ENCODE measurements at places on chromosomes 3 and 15.

DNA sequence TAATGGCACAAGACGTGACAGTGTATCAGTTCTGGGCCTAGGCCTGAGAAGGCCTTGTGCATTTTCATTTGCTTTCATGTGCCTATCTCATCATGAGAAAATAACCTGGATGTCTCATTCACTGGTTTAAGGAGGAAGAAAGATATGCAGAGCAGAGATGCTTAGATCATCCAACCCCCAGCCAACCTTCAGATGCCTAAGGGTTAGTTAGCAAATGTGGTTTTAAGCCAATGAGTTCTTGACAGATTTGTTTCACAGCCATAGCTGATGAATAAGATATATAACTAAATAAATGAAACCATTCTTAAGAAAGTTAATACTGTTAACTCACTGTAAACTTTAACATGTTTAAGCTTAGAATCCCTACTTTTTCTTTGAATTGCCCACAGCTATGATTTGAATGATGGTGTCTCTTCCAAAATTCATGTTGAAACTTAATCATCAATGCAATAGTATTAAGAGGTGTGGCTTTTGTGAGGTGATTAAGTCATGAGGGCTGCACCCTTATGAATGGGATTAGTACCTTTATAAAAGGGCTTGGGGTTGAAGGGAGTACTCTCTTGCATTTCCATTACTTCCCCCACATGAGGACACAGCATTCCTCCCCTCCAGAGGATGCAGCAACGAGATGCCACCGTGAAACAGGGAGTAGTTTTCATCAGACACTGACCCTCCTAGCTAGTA lies 324.6 kb upstream of the TBC1D5 start:
- DNase-seq = no peak

- no peak for DNase-seq
Observed at GRCh38 chr3:63874769-63875168, 11.1 kb downstream of the ATXN7 start.

GRCh38 chr3:14472471-14473351 lies 67.4 kb downstream of the GRIP2 start:
- no peak for DNase-seq

DNA sequence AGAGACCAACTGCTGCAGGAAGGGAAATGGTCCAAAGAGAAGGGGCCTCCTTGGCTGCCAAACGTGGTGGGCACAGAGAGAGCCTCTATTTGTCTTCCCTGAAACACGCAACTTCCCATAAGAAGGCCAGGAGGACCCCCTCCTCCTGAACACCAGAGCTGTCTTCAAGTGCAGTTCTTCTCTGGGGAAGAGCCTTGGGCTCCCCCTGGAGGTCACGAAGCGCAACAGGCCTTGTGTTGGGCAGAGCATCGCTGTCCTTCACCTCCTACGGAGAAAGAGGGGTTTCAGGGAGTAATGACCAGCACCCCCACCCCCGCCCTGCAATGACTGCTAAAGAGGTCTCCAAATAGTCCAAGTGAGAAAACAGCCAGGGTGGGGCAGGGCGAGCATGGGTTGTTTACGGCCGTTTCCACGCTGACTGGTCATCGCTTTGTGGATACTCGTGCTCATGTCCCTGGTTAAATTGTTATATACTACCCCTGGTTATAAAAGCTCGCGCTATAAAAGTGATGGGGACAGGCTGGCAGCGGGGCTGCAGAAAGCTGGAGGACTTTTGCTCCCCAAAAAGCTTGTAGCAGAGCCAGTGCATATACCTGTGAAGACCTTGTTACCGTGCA lies 397.5 kb upstream of the ATP10A start:
- DNase-seq = no peak

GRCh38 chr3:53102601-53103147 lies 27.6 kb downstream of the RFT1 start:
- no peak for DNase-seq

GRCh38 chr3:72191209-72191960 lies 406.4 kb upstream of the PROK2 start:
- no peak for DNase-seq

DNA sequence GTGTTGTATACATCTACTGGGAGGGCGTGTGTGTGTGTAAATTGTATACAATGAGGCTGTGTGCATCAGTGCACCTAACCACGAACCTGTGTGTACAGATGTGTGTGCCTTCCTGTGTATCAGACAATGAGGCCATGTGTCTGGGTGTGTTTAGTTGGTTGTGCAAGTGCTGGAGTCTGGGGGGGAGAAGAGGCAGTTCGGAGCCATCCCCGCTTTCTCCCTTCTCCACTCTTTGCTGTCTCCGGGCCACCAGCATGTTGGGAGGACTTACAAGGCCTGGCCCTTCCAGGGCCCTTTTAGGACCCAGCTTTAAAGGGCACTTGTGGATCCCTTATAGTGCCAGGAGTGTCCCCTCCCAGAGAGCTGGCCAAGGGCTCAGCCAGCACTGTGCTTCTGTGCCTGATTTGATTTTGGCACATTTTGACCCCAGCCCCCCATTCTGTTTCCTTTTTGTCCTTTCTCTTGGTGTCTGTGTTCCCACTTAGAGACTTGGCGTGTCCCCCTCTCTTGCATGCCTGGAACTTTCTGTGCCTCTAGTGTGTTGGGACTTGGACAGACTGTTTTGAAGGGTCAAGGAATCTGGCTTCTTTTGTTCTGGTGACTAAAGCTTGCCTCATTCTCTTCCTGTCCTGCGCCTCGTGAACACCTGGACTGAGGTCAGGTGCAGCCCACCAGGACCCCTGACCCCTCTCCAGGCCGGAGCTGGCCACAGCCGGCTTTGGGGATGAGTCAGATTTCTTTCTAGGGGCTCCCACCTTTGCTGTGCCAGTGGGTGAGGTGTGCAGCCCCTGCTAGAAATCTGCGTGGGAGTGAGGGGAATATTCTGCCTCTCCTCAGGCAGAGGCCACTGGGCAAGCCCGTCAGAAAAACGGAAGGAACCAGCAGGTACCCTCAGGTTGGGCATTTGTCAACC lies 1.5 kb downstream of the CTDSPL start:
- no peak for DNase-seq

DNA sequence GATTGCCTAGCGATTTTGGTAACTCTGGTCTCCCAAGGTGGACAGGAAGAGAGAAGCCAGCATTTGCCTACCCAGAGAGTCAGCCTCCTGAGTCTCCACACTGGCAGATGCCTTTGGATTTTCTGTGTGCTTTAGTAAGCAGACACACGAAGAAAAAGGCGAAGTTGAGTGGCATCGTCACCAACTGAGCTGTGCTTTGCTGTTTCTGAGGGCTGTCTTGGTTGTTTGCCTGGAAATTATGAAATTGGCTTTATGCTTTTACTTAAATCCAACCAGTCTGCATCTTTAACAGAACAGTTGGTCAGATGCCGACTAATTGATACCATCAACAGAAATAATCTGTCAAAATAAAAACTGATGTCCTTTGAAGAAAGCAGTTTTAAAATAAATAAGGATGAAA lies 56.0 kb downstream of the CACNA2D3 start:
- no peak for DNase-seq

DNA sequence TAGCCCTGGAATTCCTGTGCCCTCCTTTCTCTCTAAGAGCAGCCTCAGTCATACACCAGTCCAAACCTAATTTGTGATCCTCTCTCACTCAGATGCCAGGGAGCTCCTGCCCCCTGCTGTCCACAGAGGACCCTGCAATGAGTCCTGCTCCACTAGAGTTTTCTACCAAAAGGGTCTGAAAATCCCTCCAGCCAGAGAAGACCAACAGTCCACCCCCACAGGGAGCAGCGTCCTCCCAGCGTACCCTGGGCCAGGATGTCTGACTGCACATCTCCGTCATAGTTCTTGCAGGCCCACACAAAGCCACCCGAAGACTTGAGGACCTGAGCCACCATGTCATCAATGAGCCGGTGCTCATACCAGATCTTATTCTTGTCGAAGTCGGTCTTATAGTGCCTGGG lies 15.4 kb downstream of the IDH2 start:
- DNase-seq = no peak

DNA sequence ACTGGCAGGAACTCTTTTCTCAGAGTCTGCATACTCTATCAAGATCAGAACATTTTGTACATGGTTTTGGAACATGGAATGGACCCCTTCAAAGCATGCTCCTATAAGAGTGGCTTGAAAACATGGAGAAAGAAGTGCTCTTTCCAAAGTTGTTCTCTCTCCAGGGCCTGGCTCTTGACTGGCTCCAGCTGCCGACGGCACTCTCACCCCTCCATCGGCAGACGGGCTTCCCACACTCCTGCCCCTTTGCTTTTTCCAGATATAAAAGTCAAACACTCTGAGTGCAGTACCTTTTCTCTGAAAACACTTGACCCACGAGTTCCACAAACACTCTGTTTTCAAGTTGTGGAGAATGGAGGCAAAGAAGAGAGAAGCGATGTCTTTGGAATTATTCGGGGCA lies 72.5 kb upstream of the ONECUT1 start:
- no peak for DNase-seq

DNA sequence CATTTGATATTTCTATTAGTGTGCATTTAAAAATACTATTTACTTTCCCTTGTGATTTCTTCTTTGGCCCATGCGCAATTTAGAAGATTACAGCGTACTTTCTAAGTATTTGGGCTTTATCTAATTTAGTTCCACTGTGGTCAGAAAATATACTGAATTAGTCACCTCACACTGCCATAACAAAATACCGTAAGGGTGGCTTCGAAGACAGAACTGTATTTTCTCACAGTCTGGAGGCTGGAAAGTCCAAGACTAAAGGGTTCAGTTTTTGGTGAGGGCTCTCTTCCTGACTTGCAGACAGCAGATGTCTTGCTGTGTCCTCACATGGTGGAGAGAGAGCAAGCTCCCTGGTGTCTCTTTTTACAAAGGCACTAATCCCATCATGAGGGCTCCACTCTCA lies 286.2 kb downstream of the ADAMTSL3 start:
- DNase-seq = no peak

Data from stimulated activated CD8-positive, alpha-beta memory T cell treated with anti-CD3 and anti-CD28 coated beads, Interleukin-7, amount 100 ng/mL, for 1 hour (primary cell).